Choroid plexus epithelial cell (primary cell): ENCODE measurements at places on chromosomes 4 and X.

DNA sequence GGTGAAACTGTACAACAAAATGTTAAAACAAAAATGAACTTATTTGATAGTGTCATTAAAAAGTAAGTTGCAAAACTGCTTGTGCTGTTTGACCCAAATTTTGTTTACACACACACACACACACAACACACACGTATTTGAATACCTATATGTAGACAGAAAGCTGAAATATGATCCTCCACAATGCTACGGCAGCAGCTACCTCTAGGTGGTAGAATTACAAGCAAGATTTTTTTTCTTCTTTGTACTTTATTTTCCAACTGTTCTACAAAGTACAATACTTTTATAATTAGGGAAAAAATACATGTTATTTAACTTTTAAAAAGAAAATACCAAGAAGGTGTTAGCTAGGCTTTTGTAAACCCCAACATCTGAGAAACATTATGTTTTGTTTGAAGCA is 1.2 kb downstream of the CYTL1 start:
- DNase-seq: peak; percentile 48

DNA sequence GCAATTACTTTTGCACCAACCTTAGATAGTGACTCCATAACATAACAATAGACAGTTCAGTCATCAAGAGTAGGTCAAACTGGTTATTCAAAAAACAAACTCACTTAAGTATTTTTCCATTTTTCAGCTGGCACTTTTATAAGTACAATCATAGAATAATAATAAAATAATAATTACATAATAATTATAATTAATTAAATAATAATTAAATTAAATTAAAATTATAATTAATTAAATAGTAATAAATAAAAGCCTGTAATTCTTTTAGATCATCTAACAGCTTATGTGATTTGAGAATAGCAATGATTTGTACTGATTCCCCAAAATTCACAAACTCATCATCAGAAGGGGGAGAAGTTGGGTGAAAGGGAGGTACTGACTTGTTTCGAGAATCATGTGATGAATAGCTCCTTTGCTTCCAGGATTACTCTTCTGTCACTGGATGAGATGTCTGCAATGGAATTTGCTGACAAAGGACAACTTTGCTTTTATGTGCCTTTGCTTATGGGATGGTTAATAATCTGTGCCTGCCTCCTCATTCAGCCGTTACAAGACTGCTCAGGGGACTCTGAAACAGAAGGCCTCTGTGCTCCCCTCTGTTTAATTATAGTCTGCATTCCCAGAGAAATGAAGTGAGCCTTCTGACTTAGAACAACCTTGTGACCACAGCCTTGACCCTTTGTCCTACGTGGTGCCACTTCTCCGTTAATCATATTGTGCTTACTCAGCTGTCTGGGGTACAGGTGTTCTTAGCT is 104.8 kb upstream of the ENPEP start:
- peak; percentile 35 for DNase-seq

GRCh38 chr4:155526452-155527169 is 140.0 kb upstream of the GUCY1A1 start:
- DNase-seq: peak; percentile 13

DNA sequence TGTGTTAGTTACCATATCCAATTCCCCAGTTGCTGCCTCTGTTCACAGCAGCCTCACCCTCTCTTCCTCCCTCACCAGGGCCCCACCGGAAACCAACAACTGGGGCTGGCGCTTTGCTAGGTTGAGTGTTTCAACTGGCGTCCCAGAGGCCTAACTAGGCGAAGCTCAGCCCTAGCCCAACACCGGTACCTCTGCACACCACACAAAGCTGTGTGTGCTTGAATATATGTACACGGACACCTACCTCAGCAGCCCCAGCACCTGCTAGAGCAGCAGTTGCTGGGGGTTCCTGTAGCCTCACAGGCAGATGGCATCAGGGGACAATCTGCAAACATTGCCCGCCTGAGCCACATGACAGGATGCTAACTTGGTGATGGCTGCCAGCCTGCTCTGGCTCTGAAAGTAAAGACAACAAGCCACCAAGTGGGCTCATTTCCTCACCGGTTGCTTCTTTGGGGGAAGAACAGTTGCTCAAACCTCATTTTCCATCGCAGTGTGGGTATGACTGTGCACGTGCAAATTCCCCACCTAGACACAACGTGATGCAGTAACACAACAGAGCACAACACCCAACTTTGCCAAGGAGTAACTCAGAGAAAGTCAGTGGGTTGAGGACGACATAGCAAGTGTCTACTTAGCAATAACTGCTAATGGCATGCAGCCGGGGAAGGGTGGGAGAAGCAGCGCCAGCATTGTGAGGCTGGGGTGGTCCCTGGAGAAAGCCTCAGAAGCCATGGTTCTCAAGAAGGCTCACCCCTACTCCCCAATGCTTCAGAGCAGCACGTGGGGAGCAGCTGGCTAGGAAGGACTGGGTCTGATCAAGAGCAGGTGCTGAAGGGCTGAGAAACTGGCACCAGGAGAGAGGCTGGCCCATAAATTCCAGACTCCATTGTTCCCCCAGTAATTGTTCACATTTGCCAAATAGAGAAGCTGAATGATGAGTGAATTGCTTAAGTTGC is 139.5 kb downstream of the SH3KBP1 start:
- no peak for DNase-seq

DNA sequence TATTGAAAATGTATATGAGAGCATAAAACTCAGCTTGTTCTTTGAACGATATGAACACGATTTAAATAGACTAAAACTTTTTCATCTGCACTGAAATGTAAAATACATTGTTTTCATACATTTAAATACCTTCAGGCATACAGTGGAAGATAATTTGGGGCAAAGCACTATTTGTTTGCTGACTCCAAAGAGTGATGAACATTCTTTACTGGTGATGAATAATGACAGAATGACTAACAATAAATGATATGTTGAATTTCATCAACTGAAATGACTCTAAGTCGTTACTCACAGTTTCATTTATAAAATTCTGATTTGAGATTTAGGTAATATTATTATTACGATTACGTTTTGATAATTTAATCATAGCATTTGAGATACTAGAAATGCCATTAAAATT is 1160.1 kb downstream of the NLGN4X start:
- no peak for DNase-seq

DNA sequence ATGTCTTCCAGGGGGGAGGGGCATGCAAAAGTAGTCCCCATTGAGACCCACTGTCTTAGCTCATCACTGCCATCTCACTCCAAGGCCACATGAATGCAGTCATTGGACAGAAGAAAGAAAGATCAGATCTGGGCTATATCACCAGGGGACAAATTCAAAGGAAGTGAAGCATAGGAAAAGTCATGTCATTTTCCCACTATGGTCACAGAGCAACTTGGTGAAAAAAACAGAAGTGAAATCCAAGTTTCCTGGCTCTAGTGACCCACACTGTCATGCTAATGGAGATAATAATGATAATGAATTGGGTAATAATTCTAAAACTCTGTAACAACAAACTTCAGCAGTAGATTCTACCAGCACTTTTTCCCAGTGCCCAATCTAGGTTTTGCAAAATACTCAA is 9.9 kb downstream of the LHFPL1 start:
- no peak for DNase-seq

GRCh38 chr4:41696131-41696530 is 52.4 kb downstream of the PHOX2B start:
- no peak for DNase-seq

DNA sequence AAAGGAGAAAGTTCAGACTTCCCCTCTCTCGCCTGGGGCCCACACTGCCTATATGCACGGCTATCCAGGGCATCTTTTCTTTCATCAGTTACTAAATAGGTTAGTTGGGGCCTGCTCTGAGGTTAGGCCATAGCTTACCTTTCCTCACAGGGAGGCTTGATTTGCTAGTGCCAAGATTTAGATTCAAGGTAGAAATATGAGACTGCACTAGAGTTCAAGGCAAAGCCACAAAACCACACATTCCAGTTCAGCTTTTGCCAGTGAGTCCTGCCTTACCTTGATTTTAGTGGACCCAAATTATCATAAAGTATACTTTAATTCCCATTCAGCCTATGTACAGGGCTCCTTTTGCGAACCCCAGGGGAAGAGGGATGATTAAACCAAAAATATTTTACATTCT is 762.8 kb downstream of the PDHA2 start:
- peak; percentile 31 for DNase-seq

DNA sequence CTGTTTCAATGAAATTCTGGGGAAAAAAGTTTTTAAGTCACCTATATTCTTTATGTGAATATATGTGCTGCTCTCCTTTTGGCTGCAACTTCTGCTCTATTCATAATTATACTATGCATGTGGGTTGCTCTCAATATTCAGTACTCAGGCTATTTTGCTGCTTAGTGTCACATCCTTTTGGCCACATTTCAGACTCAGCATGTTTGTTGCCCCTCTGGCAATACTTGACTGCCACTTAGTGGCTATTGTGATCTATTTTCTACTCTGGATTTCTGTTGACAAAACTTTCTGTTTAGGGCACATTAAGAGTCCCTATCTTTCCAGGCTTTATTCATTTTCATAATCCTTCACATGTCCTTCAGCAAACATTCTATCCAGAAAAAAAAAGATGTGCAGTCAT is 15.8 kb upstream of the CT45A1 start:
- DNase-seq: no peak

GRCh38 chrX:136157187-136157586 is 9.9 kb downstream of the FHL1 start:
- DNase-seq: no peak

GRCh38 chrX:111411557-111411956 is 435 bp downstream of the DCX start:
- no peak for DNase-seq

DNA sequence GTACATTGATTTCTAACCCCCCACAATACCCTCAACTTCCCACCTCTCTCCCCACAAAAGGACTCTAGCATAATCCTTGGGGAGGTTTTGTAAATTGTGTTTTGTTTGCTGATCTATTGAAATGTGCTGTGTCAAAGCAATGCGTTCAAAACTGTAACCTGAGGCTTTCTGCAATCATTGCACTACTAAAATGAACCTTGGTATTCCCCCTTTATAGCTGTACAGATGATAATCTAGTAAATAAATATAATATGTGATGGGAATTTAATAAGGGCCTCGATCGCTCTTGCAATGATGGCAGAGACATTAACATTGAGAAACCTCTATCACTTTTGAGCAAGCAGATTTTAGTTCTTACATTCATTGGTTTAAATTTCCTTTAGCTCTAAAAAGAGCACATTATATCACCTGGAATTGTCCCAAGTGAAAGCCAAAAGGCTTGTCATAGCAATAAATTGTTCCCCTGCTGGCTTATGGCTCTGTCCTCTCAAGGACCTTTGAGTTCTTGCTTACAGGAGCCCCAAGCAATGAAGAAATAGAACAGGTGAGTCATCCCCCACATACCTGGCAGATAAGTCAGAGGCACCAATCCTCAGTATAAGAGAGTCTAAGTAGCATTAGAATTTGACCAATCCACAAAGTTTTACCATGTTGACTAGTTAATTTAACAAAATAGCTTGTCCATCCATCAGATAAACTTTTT is 18.4 kb upstream of the ACE2 start:
- DNase-seq: peak; percentile 5

GRCh38 chr4:186728631-186729271 is 5.1 kb upstream of the FAT1 start:
- no peak for DNase-seq

DNA sequence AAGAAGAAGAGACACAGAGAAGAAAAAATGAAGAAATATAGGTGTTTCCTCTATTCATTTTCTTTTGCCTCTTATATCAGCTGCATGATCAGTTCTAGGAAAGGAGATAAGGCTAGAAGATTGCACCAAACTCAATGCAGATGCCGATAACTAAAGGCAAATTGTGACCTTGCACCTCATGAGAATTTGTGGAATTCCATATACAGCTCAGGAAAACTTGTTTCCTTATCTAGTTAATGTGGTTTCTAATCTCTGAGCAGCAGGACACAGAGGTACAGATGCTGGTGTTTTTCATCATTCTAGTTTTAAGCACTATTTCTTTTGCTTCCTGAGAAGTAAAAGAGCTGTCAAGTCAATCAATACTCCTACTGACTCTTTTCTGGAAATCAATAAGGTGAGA is 104.6 kb upstream of the NWD2 start:
- no peak for DNase-seq

DNA sequence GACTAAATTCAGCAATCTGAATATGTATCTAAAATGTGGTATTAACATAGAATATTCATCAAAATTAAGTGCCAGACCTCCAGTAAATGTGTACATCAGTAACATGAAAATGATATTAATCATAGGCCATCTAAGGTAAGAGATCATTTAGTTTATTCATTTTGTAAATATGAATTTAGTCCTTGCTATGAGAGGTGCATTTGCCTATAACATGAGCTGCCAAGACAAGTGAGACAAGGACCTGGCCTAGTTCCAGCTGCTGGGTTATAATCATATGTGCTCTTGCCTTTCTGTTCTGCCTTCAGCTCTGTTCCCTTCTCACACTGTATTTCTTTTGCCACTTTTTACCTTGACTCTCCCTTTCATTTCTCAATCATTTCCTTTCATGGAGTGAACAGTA is 160.0 kb downstream of the STIM2 start:
- no peak for DNase-seq

- DNase-seq: no peak
Measured at GRCh38 chr4:184806229-184806550, 19.6 kb downstream of the ACSL1 start.
